NCI-H187 (cell line): ENCODE measurements at places on chromosomes 5 and 9.

DNA sequence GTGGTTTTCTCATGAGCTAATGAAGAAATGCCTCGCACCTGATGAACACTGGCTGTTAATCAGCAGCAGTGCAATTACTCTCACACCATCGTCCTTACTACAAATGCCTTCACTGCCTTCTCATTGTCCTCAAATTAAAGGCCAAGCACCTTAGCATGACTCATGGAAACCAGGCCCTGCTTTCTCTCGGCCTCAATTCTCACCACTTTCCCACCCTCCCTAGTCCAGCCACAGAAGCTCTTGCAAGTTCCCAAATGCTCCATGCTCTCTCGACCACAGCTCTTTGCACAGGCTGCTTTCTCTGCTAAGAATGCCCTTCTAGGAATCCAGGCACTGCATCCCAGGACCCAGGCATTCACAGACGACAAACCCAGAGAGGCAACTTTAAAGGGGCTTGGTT, 94.6 kb upstream of the KLF4 start:
- no peak for DNase-seq

DNA sequence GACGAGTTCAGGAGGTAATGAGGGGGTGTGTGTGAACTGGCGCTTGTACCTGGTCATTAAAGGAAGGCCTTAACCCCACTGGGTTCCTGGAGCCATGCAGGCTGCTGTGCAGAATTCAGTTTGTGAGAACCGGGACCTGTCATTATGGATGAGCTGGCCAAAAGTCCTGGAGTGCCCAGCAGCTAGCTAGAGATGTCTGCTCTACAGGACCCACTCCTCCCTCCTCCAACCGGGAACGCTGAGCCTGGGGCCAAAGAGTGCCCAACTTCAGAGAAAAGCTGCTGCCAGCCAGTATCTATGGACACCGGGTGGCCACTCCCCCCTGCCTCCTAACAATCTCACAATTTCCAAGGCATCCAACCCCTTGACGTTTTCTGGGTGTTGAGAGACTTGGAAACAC, 1.2 kb downstream of the ENTREP1 start:
- no peak for DNase-seq

- DNase-seq: no peak
Measured at GRCh38 chr9:89953824-89954615, 349.2 kb downstream of the GADD45G start.

DNA sequence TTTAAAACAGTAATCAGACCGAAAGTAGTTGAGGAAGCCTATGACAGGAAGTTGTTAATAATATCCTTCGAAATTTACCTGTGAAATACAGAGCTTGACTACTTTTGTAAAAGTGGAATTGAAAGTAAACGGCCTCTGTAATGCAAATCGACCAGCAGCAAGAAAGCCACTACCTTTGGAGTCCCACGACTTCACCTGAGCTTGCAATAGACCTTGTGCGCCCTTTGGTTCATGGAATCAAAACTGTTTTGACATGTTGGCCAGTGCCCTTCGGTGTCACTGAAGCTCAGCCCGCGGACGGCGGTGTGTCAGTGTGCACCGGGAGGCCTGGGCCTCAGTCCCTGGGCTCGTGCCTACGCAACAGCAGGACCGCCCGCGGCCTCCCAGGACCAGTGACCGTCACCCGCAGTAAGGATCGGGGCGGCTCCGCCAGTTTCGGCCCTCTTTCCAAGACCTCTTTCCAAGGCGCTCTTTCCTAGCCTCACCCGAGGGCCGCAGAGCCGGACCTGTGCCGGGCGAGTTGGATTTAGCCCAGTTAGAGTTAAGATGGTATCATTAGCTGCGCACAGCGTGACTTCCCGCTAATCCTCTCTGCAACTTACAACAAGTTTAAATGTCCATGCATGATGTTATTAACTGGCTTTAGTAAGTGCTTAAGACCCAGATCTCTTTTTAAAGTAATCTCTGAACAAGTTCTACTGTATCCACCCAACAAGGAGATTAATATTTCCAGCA, 223.3 kb downstream of the MEF2C start:
- DNase-seq: no peak

- DNase-seq: no peak
Measured at GRCh38 chr5:133459474-133460160, 152.7 kb downstream of the FSTL4 start.

- no peak for DNase-seq
Measured at GRCh38 chr9:68560071-68560844, 19.6 kb upstream of the TMEM252 start.
